ENCODE measurements at places on chromosomes 6 and 20.

GRCh38 chr20:2762578-2763131, 37.8 kb downstream of the CPXM1 start:
- no peak for DNase-seq

- DNase-seq: no peak
These were observed 16.7 kb upstream of the SGK2 start for GRCh38 chr20:43542161-43542560.

- DNase-seq: no peak
These were observed 72.5 kb downstream of the SNX9 start for GRCh38 chr6:157895585-157895984.

- DNase-seq: no peak
These were observed 66.8 kb downstream of the CDK19 start for GRCh38 chr6:110748453-110748852.

- no peak for DNase-seq
These were observed 51.5 kb upstream of the TMEM200A start for GRCh38 chr6:130314271-130314670.

DNA sequence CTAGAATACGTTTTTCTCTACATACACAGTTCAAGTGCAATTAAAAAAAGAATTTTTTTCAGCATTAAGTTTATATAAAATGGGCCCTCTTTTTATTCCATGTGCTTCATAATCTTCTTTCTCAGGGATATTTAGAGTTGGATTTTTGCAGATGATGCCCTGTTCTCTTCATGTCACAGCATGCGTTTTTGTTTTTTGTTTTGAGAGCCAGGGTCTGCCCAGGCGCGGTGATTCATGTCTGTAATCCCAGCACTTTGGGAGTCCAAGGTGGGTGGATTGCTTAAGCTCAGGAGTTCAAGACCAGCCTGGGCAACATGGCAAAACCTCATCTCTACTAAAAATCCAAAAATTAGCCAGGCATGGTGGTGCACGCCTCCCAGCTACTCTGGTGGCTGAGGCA, 82.9 kb upstream of the PRND start:
- no peak for DNase-seq

GRCh38 chr6:39488255-39488879, 165.9 kb upstream of the KCNK16 start:
- no peak for DNase-seq

- DNase-seq: peak; percentile 97
These were observed 76.3 kb downstream of the TMEM170B start for GRCh38 chr6:11613858-11614257.

DNA sequence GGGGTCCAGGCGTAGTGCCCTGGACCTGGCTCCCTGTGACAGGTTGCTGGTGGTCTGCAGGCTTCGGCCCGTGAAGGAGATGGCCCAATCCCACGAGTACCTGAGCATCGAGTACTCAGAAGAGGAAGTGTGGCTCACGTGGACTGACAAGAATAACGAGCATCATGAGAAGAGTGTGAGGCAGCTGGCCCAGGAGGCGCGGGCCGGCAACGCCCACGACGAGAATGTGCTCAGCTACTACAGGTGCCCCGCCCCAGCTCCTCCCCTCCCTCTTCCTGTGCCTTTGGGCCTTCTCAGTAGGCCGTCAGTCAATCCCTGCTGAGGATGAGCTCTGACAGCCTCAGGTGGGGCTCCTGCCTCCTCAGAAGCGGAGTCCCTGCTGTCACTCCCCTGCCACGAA, 42.6 kb downstream of the UQCC2 start:
- no peak for DNase-seq

DNA sequence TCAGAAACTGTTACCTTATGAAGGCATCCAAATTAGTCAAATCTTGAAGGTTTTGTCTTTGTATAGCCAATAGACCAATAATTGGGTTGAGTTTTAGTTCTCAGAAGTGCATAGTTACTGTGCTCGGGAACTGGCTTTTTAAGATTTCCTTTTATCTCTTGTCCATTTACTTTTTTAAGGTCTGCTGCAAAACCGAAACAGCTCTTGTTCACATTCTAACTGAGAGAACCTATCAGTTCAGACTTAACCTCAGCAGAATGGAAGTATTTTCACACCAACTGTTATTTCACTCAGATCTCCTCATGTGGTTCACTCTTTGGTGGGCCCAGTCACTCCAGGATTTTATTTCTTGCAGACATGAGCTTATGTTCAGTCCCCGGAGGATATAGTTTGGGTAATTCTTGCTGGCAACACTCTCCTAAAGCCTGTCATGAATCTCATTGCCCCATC, 55.5 kb downstream of the TPBG start:
- DNase-seq: no peak

- peak; percentile 31 for DNase-seq
These were observed 1.2 kb downstream of the TPD52L1 start for GRCh38 chr6:125154761-125155135.

DNA sequence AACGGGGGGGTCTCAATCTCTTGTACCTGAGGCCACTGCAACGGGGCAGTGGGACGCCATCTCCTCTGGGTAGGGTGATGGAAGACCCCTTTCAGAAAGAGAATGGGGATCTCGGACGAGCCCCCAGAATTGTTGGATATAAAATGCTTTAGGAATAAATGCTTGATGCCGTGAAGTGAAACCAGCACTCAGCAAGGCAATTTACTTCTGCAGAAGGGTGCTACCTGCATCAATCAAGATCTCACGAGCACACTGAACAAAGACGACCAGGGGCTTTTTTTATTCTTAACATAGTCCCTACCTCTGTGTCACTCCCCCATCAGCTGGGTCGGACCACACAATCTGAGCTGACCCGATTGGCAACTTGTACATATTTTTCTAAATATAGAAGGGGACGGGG, 203.6 kb upstream of the TBX18 start:
- DNase-seq: no peak

DNA sequence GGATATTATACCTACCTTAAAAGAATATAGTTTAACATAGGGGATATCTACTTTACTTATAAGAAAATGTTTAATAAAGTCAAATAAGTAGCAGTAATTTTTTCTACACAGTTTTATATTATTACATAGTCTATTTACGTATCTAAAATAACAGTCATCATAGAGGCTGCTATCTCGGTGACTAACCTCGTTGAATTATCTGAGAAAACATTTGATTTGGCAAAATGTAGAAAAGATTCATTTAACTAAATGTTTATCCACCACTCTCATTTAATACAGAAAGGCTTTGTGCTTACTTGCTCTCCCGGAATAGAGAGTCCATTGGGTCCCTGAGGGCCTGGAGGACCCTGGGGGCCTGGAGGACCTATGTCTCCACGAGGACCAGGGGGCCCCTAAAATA, 103.6 kb downstream of the COL12A1 start:
- DNase-seq: peak; percentile 66

GRCh38 chr20:51529758-51530157, 12.8 kb downstream of the NFATC2 start:
- DNase-seq: peak; percentile 84

DNA sequence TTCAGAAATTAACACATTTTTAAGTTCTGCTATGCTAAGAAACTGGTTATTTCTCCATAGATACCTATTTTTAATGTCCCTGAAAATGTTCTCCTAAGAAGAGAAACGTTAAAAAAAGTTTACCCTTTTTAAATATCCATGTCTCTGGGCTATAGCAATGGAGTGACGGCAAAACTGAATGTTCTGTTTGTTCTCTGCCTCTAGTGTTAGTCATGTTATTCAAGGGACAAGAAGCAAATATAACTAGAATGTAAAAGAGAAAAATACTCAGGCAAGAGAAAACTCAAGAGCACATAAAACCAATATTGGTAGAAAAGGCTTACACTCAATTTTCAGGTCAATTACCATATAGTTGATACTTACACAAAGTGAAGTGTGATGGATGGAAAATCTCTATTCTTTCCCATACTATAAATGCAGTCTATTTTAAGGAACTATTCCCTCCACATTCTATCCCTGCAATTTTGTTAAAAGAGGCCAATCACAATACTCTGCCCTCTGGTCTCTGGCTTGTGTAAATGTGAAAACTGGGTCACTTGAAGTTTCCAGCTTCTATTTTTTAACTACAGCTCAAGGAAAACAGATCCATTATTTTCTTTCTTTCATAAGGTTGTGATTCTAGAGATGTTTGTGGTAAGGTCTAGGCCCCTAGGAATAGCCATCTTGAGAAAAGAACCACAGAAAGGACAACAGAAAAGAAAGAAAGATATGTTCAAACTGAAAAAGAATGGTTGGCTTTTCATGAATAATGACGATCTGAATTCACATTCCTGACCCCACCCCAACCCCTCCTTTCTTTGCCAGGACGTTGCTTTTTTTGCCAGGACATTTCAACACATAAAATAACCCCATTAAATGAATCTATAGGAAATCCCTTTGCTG, 200.3 kb upstream of the FAM83B start:
- DNase-seq: peak; percentile 68

GRCh38 chr20:44357555-44358125, 2.1 kb downstream of the HNF4A start:
- no peak for DNase-seq

DNA sequence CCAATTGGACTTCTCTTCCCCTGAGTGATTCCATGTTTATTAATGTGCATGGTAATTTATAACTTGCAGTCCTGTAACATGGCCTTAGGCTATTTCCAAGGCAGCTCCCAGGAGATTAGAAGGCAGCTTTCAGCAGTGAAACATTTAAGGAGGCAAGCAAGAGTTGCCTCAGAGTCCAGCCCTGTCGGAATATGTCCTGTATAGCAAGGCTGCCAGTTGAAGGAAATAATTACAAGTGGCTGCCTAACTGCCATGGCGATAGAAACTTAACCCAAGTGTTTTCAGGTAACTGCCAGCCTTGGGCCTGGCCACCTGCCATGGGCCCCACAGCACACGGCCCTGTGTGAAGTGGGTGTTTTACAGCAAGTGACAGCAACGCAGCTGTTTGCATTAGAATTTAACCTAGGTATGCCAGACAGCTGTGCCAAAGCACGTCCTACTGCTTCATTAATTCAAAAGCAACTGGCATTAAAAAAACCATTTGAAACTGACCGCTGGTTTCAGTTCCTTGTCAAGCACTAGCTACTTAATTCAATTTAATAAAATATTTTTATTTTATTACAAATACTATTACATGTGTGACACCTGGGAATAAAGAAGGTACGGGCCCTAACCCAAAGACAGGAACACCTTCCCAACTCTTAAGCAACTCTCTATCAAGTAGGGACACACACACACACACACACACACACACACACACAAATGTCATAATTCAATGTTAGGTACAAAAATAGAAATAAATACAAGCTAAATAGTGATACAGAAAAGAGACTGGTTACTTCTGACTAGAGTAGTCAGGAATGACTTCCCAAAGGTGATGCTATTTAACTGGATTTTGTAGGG, 151.8 kb upstream of the HEY2 start:
- DNase-seq: no peak

DNA sequence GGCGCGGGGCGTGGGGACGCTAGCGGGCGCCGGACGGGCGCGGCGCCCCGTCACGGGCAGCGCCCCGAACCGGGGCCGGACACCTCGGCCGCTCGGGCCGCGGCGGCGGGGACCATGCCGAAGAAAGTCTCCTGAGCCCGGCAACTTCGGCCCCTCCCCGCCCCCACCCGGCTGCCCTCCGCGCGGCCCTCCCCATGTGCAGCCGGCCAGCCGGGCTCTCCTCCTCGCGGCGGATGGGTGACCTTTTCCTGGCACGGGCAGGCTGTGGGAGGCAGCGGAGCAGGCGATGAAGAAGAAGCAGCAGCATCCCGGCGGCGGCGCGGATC, 278 bp downstream of the UST start:
- peak; percentile 43 for DNase-seq

- peak; percentile 93 for DNase-seq
These were observed 1.1 kb downstream of the SPTLC3 start for GRCh38 chr20:13009682-13010406.

GRCh38 chr20:59013031-59013951, 5.9 kb upstream of the TUBB1 start:
- no peak for DNase-seq

- DNase-seq: no peak
These were observed 155.5 kb downstream of the TMEM242 start for GRCh38 chr6:157167837-157168236.

DNA sequence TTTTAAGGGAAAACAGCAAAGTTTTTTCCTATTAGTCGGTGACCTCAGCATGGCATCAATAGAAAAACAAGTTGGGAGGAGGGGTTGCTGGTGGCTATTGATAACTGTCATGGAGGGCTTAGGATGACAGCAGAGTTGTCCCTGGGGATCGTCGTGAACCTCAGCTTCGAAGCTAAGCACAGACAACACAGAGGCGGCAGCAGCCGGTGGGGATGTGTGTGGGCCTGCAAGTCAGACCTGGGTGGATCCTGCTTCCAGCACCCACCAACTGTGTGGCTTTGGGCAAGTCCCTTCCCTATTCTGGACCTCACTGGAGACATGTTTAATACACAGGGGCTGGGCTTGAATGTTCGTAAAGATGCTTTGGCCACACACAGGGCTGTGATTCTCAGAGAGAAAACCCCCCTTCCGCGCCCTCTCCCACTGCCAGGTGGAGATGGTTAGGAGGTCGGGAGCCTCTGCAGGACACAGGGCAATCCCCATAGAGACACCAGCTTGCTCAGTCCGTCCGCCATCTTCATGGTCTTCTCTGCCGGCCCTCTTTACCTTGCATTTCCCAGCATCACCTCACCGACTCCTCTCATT, 83.1 kb upstream of the TOX2 start:
- DNase-seq: no peak

DNA sequence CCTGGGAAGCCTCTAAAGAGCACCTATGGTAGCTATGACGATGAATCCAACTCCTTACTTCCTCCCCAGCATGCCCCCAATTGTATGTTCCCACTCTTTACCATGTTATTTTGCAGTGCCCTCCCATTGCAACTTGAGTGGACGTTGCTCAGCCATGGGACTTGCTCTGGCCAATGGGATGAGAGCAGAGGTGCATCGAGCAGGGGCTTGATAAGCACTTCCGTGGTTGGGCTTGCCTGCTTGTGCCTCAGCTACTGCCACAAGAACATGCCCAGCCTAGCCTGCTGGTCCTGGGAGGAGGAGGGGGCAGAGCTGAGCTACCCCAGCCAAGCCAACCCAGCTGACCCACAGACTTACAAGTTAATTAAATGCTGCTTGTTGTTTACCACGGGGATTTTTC, 71.1 kb upstream of the CTNNBL1 start:
- no peak for DNase-seq

- peak; percentile 90 for DNase-seq
These were observed 65.2 kb downstream of the PPP1R14C start for GRCh38 chr6:150207931-150208570.

- no peak for DNase-seq
These were observed 43.9 kb downstream of the HLA-A start for GRCh38 chr6:29986179-29986781.
